T-helper 2 cell treated with Interferon-gamma antibody and Interleukin-4, amounts not matched to agents 5 μg/mL and 100 μg/mL, for 36 hours (primary cell): ENCODE measurements at places on chromosomes 7 and 10.

DNA sequence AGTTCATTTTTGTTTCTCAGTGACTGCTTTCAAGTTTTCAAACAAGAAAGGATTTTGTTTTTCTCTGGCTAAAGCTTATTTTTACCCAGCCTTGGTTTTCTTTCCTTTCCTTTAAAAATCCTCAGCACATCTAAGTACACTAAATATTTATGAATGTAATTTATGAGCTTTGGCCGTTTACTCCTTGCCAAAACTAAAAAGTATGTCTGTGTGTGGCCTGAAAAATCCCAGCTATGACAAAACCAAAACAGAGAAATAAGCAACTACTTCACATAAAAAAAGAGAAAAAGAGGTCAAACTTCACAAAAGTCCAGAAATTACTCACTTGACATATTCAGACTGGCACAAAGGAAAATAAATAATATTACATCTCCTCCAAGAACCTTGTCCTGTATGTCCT is 365.1 kb upstream of the NFE2L3 start:
- DNase-seq = no peak

GRCh38 chr7:78175330-78176100 is 376.9 kb downstream of the PHTF2 start:
- DNase-seq = no peak

DNA sequence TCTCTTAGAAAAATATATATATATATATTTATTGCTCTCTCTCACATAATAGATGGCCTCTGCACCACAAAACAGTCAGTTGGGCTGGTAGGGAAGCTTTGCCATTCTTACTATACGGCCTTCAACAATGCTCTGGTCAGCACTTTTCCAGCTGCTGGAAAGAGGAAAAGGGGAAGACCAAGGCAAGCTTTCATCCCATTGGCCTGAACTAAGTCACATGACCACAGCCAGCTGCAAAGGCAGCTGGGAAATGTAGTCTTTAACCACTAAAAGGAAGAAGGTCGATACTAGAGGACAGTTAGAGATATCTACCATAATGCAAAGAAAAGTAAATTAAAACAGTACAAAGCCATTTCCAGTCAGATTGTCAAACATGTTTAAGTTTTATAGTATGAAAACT is 58.4 kb upstream of the MACROH2A2 start:
- DNase-seq = no peak

GRCh38 chr10:22823109-22823508 is 104.7 kb upstream of the ARMC3 start:
- DNase-seq = no peak

DNA sequence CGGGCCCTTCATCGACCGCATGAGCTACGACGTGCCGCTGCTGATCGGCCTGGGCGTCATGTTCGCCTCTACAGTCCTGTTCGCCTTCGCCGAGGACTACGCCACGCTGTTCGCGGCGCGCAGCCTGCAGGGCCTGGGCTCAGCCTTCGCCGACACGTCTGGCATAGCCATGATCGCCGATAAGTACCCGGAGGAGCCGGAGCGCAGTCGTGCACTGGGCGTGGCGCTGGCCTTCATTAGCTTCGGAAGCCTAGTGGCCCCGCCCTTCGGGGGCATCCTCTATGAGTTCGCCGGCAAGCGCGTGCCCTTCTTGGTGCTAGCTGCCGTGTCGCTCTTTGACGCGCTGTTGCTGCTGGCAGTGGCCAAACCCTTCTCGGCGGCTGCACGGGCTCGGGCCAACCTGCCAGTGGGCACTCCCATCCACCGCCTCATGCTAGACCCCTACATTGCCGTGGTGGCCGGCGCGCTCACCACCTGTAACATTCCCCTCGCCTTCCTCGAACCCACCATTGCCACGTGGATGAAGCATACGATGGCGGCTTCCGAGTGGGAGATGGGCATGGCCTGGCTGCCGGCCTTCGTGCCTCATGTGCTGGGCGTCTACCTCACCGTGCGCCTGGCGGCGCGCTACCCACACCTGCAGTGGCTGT is 1.2 kb downstream of the SLC18A3 start:
- DNase-seq = no peak

- no peak for DNase-seq
Observed at GRCh38 chr10:88687853-88688467, 18.1 kb upstream of the LIPK start.

DNA sequence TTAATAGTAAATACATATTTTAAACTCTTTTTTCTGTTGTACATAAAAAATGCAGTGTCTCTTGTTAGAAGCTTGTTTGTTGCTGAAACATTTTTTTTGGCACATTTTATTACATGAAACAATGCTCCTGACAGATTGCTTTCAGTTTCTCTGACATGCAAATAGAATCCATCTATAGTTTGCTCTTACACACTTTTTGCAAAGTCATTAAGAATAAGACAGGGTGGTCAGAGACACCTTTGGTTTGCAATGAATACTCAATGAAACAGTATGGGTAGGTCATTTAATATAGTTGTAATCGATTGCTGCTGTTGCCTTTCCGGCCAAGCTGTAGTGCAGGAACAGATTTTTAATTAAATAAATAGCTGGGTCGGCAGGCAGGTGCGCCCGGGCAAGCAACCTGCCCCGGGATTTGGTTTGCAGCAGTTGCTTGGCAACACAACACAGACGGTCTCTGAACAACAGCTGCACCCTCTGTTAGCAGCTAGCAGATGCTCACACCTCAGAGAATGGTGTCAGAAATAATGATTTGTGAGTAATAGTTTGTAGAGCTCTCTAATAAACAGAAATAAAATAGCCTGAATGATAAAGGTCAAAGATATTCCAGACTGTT is 115.7 kb upstream of the CACNA2D1 start:
- no peak for DNase-seq

GRCh38 chr10:44894691-44895090 is 16.4 kb upstream of the TMEM72 start:
- DNase-seq = no peak

- DNase-seq = no peak
Observed at GRCh38 chr10:106147021-106147420, 1017.5 kb downstream of the SORCS1 start.

DNA sequence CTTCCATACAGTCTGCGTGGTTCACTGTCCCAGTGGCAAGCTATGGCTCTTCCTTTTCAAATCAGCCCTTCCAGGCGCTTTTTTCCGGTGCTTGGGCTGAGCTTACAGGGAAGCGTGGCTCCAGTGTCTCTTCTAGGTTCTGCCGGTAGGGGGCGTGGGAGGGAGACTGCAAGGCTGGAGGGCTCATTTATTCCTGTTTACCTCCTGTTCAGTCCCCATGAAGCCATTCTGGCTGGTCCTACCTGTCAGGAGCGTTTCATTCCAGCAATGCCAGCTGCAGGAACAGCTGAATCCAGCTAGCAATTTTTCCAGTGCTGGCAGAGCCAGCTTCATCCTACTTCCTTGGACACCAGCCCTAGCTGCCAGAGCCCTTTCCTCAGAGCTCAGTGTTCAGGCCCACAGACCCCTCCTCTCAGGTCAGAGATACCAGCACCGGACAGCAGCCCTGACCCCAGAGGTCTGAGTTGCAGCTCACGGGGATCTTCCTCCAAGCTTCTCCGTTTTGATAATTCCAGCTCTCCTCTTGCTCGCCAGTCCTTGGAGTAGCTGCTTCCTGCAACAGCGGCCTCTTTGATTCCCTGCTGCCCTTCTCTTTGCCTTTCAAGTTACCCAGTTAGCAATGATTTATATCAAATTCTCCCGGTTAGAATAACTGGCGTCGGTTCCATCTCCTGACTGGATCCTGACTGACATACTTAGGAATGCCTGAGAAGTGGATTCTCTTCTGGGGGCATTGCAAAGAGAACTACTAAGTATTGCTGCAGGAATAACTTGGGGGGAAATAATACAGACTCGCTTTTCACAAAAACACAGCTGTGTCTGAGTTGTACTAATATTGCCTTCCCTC is 129.8 kb downstream of the FRMD4A start:
- no peak for DNase-seq

- DNase-seq = no peak
Observed at GRCh38 chr10:95531058-95531809, 29.9 kb downstream of the SORBS1 start.

DNA sequence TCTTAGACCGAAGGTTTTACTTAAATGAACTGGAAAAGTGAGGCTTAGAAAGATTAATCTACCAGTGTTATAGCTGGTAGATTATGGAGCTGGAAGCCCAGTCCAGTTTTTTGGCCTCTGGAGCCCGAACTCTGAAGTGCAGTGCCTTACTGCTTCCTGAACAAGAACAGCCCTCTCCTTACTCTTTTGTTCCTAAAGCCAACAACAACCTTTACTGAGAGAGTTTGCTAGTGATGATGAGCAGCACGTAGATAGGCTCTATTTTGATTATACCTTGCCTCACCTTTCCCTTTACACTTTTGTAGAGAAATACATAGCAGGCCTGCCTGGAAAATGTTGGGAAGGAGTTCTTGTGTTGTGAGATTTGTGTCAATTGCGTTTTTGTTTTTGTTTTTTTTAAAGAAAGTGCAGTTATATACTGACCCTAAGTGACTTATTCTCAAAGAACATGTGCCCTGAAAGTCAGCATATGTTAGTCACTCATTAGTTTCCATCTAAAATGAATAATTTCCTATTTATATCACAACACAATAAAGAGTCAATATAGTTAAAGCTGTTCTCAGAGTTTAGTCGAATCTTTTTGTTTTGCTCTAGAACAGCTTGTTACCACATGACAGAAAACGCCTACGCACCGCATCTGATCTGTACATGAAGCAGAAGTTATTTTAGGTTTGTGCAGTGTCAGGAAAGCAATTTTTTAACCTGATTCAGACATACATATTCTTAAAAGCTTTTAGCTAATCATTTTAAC is 33.0 kb downstream of the PLEKHA1 start:
- DNase-seq = peak; percentile 30

- no peak for DNase-seq
Observed at GRCh38 chr10:79019441-79020014, 49.2 kb upstream of the ZMIZ1 start.

DNA sequence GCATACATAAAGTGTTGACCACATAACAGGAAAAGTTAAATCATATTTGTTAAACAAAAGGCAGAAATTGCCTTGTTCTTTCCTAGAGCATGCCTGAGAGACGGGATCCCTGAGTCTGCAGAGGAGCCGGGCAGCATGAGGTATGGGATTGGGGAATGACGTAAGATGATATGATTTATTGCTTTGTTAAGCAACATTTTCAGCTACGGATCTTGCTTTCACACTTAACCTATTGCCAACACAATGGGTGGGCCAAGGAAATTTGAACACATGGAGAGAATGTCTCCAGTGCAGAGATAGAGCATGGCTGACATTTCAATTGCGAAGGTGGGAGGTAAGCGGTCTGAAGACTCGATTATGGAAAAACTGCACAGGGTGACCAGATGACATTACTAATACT is 76.7 kb downstream of the EMX2 start:
- DNase-seq = no peak

GRCh38 chr10:15742836-15743235 is 23.1 kb upstream of the ITGA8 start:
- DNase-seq = no peak

DNA sequence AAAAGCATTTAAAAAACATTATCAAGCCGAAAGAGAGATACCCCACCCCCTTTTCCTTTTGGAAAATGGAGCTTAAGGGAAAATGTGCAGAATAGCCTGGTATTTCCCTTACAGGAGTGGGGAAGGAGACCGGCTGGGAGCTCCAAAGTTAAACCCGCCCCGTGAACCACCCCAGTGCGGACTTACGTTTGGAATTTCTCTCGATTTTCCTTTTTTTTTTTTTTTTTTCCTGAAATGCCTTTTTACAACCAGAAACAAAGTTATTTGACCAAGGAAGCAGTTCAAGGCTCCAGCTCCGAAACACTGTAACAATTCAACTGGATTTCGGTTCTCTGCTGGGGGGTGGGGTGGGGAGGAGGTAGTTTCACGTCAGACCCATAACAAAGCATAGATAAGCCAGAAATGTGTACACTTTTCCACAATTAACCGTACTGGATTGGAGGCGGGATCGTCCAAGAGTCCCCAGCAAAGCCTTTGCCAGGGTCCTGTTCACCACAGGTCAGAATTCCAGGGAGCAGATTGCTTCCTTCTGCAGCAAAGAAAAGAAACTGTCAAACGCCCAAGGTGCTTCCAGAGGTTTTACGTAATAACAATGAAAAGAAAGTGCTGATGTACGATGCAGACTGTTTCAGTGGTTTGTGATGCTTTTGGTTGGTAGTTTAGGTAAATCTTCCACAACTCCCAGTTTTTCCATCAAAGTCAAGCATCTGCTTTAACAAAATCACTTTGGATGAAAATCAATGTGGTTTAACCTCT is 6.7 kb downstream of the SKIDA1 start:
- no peak for DNase-seq

DNA sequence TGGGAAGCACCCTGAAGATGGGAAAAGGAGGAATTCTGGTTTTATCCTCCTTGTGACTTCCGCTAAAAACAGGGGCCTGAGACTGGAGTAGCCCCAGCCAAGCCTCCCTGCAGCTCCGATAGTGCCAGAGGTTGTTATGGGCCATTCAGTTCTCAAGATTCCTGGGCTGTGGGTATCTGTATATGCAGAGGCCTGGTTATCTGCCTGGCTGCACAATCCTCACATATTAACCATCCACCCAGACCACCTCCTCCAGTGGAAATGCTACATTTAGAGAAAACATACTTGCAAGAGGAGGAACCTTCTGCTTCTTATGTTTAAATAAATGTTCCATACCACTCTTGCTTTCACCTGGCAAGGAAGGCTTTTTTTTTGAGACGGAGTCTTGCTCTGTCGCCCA is 34.6 kb downstream of the ARL3 start:
- DNase-seq = no peak

- no peak for DNase-seq
Observed at GRCh38 chr7:42107484-42108240, 129.3 kb downstream of the GLI3 start.

GRCh38 chr10:75466886-75467285 is 35.5 kb downstream of the LRMDA start:
- DNase-seq = no peak

- DNase-seq = no peak
Observed at GRCh38 chr10:116182426-116182825, 90.6 kb downstream of the GFRA1 start.

GRCh38 chr7:163971-164881 is 28.1 kb upstream of the FAM20C start:
- no peak for DNase-seq

DNA sequence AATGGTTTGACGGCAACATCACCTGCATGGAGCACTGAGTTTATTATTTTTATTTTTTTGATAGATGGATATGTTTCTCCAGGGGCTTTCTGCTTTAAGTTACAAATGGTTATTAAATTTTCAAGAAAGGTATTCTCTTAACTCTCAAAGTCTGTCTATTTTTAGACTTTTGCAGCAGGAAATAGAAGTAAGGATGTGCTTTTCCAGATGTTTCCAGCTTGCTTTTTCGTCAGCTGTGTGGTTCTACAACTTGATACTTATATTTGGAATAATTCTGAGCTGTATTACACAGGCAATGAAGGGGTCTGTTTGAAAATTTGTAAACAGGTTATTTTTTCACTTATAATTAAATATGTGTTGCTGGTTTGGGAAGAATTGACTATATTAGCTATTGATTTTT is 69.0 kb downstream of the CACNB2 start:
- DNase-seq = no peak
